Caki2 (cell line): ENCODE measurements at places on chromosomes 7 and 10. TPM values are rescaled to one million over a fixed set of nuclear protein-coding genes. Genes with fewer than 3 reads are reported as not detected.

DNA sequence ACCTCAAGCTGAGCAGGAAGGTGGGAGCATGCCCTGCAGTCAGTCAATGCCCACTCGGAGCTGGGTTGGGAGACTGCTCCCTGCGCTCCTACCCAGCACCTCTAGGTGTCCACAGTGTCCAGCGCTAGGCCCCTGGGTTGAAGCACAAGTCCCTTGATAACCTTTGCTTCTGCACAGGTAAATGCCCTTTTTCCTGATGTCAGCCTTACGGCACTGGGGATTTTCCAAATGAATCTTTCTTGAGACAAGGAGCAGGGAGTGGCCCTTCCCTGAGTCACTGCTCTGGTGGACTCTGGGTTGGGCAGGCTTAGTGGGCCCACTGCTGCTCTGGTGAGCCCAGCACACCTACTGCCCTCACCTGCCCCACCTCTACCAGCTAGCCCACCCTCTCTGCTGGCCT, 61.9 kb upstream of the OPN4 start:
- peak; percentile 39 for DNase-seq

VCL gene
- 95.8 and 96.6 TPM in 2 replicates for total RNA-seq

DNA sequence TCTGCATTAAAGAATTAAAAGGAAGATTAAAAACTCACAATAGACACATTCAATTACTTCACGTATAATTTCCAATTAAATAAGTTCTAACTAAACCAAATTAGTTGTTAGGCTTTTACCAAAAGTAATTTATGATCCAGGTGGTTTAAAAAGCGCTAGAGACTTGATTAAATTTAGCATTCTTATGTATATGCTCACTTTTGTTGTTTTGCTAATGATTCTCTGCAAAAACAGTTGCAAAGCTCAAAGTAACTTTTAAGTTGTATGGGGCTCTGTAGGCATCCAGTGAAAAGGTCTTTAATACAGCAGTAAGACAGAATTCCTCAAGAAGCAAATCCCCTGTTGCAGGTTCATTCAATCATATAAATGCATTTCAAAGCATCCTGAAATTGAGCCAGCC, 15.5 kb upstream of the PNPLA8 start:
- no peak for DNase-seq

SRRM3 gene
- 1.1 and 1.3 TPM in 2 replicates for total RNA-seq

DNA sequence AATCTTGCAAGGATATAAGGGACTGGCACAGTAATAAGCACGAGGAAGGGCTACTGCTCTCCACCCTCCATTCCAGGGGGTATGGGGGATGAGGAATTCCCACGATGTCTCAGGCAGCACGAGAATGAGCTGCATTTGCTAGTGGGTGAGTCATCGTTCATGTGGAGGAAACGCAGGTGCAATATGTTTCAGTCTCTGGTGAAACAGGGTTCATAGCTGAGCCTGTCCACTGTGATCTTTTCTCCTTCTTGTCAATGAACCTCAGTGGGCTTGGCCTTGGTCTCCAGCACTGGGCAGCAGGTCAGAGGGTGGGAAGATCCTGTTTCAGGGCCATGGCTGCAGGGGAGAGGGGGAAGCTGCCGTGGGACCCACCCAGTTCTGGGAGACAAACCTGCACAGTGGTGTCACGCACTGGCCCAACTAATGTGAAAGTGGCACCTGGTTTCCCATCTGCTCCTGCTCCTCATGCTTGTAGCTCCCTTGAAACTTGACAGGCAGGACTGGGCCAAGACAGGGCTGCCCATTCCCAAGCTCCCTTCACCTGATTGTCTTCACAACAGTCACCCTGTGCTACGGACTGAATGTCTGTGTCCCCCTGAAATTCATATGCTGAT, 181.9 kb downstream of the USP6NL start:
- DNase-seq = no peak

DNA sequence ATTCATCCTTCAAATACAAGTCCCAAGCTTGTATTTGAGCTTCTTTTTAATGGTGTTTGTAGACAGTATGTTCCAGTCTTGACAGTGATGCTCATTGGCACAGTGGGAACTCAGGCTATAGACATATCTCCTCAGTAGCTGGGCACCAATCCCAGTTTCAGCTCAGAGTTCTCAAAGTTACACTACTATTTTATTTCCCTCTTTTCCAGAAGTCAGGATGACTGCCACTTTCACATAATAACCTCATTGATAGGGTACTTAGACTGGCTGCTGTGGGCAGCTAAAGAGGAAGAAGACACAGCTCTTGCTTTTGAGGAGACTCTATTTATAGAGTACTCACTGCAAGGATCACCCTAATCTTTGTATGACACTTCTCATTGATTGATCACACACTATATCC, 2.4 kb downstream of the GBF1 start:
- no peak for DNase-seq

INA gene
- not detected in 2 replicates for total RNA-seq

CWF19L1 gene
- 28.5 and 39.6 TPM in 2 replicates for total RNA-seq

- DNase-seq = peak; percentile 6
These were observed 881 bp upstream of the SSBP1 start for GRCh38 chr7:141737118-141737835.

DNA sequence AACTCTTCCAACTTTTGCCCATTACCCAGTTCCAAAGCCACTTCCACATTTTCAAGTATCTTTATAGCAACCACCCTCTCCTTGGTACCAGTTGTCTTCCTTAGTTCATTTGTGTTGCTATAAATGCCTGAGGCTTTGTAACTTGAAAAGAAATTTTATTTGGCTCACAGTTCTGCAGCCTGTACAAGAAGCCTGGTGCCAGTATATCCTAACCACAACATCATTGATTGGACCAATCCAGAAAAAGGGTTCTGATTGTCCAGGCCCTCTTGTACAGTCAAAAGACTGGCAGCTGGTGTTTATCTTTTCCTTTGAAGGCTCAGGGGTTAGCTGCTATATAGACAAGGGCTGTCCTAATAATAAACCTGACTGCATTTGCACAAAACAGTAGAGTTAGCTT, 21.1 kb upstream of the ABCC2 start:
- no peak for DNase-seq

DNA sequence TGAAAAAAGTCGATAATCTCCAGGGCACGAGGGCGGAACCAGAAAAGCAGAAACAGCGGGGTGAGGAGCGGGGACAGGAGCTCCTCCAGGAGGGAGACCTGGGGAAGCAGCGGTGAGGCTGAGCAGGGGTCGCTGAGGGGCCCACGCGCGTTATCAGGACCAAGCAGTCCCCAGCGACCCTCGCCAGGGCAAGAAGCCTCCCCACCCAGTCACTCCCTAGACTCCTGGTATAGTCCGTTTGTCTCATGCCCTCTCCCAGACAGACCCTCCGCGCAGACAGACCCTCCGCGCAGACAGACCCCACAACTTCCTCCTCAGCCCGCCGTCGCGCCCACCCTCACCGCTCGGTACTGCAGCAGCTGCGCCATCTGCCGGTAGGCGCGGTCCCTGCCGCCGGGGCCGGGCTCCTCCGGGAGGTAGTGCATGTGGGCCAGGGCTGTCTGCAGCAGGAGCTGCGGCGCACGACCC, 6.3 kb downstream of the ATG9B start:
- peak; percentile 39 for DNase-seq

GRCh38 chr7:556291-556826, 36.7 kb upstream of the PDGFA start:
- no peak for DNase-seq

HSPA12A gene
- 18.1 and 23.4 TPM in 2 replicates for total RNA-seq

DNA sequence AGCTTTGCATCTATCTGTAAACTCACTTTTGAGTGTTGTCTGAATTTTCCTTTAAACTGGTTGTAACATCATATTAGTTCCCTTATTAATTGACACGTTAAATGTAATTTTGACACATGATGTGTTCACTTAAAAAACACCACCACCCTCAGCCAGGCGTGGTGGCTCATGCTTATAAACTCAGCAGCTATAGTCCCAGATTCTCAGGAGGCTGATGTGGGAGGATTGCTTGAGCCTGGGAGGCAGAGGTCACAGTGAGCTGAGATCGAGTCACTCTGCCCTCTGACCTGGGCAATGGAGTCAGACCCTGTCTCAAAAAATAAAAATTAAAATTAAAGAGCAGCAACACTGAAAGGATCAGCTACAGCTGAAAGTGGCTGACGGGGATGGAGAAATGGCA, 60.0 kb upstream of the CYTH3 start:
- no peak for DNase-seq

ANKRD61 gene
- total RNA-seq = not detected in 2 replicates

GRCh38 chr10:70820976-70821750, 5.4 kb downstream of the SGPL1 start:
- no peak for DNase-seq

FAM25A gene
- not detected in 2 replicates for total RNA-seq

C7orf57 gene
- total RNA-seq = 0.26 and 1.6 TPM in 2 replicates

LRGUK gene
- not detected in 2 replicates for total RNA-seq

GRCh38 chr7:99036546-99037111, 107.3 kb downstream of the SMURF1 start:
- peak; percentile 41 for DNase-seq

ZNF487 gene
- total RNA-seq = 6.0 and 7.1 TPM in 2 replicates

CADPS2 gene
- total RNA-seq = 6.5 and 8.6 TPM in 2 replicates

DNA sequence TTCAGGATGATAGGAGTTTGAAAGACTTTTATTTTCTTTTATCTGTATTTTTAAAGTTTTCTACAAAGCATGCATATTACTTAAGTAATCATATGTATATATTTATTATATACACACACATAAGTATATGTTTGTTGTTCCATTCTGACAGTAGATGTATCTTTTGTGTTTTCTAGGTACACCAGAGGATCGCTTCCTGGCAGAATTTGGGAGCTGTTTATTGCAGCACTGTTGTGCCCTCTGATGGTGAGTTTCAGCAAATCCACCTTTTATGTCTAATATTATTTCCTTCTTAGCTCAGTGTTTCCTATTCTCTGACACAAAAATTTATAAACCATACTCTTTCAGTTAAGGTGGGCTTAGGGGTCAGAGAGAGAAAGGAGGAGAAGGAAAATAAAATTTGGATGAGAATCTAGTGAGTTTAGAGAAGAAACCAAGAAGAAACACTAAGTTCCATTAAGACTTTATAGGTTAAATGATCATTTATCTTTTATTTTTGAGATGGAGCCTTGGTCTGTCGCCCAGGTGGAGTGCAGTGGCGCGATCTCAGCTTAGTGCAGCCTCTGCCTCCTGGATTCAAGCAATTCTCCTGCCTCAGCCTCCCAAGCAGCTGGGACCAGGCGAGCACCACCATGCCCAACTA, 59.2 kb upstream of the OIT3 start:
- peak; percentile 28 for DNase-seq

GRCh38 chr10:124632064-124632531, 112.1 kb downstream of the FAM53B start:
- DNase-seq = no peak

DNA sequence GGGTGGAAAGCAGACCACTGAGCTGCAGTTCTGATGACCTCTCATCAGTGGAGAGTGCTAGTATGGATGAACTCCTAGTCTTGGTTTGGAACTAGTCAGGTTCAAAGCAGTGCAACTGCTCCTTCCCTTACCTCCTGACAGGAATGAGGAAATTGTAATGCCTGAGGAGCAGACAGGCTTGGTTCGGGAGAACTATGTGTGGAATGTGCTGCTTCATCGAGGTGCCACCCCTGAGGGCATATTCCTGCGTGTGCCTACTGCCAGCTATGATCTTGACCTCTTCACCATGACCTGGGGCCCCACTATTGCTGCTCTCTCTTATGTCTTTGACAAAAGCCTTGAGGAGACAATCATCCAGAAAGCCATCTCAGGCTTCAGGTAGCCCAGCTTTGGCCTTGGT, 27.4 kb upstream of the NFKB2 start:
- peak; percentile 37 for DNase-seq

FKBP14 gene
- total RNA-seq = 2.9 and 7.1 TPM in 2 replicates

DNA sequence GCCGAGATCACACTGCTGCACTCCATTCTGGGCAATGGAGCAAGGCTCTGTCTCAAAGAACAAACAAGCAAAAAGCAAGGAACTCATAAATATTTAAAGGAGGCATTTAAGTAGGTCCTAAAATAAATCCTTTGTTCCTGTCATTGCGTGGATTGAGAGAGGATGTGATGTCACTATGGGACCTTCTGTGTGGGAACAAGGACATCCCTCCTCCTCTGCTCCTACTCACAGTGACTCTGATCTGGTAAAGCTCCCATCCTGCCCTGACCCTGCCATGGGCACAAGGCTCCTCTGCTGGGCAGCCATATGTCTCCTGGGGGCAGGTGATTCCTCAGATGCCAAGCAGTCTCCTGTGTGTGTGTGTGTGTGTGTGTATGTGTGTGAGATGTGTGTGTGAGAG, 74.1 kb upstream of the PRSS58 start:
- no peak for DNase-seq

TNS3 gene
- 47.7 and 50.5 TPM in 2 replicates for total RNA-seq

PSMA2 gene
- 172 and 187 TPM in 2 replicates for total RNA-seq

UBE3C gene
- total RNA-seq = 40.6 and 46.1 TPM in 2 replicates

DNA sequence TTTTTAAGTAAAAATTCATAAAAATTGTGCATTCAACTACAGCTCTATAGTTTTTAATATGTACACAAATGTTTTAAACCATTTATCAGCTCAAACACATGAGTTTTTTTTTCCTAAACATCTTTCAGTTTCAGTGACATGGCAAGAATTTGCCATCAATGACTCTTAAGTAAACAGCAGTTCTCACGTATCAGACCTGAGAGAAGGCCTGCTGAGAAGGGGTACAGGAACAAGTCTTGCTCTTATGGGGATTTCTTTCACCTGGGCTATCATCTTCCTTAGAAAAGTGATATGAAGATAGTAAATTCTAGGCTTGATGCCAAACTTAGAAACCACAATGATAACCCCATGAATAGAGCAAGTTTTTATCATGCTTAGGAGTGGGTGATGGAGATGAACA, 467.8 kb downstream of the ARL4A start:
- DNase-seq = no peak

- no peak for DNase-seq
These were observed 30.2 kb upstream of the SEMA3D start for GRCh38 chr7:85217085-85217484.

GRCh38 chr10:129562487-129562886, 95.4 kb downstream of the MGMT start:
- DNase-seq = no peak

VPS37D gene
- total RNA-seq = 4.5 and 12.9 TPM in 2 replicates

ZNF777 gene
- 12.3 and 19.6 TPM in 2 replicates for total RNA-seq

DNA sequence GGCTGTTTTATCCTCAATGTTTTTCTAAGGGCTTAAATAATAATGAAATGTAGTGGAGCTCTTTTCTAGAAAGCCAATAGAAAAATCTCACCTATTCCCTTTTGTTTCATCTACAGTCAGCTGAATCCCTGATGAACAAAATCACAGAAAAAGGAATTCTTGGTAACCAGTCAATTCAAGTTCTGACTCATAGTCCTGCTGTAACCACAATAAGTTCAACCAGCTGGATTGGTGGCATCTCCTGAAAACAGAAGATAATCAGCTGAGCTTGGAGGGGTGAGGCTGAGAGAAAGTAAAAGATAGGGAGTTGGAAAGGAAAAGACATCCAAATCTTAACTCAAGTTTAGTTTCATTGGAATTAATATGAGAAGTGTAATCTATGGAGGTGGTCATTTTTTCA, 772.1 kb downstream of the CCSER2 start:
- DNase-seq = no peak

- DNase-seq = no peak
These were observed 7.3 kb downstream of the PITX3 start for GRCh38 chr10:102233997-102234396.

CBX3 gene
- total RNA-seq = 250 and 280 TPM in 2 replicates
